Lower leg skin (tissue), 4 donors: ENCODE measurements at places on chromosomes 4 and X.

GRCh38 chr4:14800977-14801376 lies 201.3 kb upstream of the CPEB2 start:
- DNase-seq = no peak

DNA sequence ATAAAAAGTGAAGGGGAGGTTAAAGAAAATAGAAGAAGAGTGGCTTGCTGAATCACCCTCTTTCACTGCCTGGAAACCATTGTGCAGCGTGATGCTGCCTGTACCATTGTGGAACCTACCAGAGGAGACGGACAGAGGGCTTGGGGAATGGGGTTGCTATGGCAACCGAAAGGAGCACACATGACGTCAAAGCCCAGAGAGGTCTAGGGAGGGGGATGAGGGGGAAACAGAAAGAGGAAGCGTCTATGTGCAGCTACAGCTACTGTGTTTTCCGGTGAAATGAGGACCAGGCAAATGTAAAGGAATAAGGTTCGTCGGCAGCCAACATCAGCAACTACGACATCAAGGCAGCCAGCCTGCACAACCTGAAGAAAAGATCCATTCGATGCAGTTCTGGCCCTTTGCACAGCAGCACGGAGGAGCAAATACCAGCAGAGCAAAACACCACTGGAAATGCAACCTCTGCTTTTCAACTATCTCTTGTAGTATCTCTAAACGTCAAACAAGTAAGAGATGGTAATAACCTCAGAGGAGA lies at the start of gene MAPK10:
TSS of gene MAPK10 (minus strand) at position 110 of the 535 bp plus-strand sequence.
- DNase-seq = peak; percentile 50

DNA sequence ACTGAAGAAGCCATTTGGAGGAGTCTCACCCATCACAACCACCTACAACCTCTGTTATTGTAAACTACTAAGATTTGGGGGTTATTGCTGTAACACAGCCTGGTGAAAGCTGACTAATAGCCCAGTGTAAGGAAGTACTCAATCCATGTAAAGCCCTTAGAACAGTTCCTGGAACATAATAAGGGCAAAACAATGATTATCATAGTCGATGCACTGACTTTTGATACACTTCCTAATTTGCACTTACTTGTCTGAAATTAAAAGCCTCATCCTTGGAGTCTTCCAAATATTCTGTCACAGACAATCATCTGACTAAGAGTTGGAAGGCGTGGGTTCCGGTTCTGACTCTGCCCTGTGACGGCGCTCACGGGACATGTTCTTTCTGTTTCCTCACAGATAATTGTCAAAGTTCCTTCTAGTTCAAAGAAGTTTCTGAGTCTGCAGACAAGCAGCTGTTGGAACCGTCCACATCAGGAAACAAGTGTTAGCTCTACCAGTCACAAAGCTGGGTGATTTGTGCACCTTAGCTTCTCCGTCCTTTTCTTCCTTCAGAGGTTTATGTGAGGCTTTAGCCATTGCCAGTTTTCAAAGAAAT lies 33.4 kb upstream of the RASGEF1B start:
- DNase-seq = peak; percentile 86

DNA sequence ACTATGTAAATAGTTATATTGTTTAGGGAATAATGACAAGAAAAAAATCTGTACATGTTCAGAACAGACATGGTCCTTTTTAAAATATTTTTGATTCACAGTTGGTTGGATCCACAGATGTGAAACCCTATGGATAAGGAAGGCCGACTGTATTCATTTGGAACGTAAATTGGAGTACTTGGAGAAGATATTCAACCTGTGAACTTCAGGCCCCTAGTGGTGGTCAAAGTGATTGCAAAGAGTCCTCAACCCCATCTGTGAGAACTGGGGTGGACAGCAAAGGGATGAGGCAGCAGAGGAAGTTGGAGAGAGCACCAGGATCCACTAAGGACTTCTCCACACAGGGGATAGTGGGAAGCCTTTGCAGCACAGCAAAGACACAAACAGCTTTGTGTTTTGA lies 6.2 kb upstream of the CXCL13 start:
- DNase-seq = no peak

DNA sequence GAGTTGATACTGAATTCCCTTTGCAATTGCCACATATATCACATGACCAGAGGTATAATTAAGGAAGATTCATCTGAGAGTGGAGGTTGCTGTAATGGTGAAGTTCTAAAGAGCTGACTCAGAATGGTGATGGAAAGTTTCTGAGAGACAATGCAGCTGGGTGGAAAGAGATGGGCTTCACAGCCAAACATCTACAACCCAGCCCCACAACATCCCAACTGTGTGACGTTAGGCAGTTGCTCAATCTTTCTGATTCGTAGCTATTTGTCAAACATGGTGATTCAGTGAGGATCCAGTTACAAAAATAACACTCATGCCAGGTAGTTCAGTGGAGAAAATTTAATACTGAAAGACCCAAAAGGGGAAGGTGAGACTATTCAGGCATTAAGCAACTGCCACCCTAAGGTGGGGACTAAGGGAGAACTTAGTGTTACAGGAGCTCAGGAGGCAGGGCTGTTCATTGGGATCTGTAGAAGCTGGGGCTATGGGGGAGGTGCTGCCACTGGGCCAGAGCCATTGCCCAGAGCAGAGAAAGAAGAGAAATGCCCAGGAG lies 6.9 kb upstream of the AFF1 start:
- DNase-seq = peak; percentile 80

GRCh38 chr4:180695851-180696250 lies 1547.4 kb upstream of the TENM3 start:
- no peak for DNase-seq

GRCh38 chr4:20890761-20891160 lies 190.5 kb downstream of the PACRGL start:
- no peak for DNase-seq

DNA sequence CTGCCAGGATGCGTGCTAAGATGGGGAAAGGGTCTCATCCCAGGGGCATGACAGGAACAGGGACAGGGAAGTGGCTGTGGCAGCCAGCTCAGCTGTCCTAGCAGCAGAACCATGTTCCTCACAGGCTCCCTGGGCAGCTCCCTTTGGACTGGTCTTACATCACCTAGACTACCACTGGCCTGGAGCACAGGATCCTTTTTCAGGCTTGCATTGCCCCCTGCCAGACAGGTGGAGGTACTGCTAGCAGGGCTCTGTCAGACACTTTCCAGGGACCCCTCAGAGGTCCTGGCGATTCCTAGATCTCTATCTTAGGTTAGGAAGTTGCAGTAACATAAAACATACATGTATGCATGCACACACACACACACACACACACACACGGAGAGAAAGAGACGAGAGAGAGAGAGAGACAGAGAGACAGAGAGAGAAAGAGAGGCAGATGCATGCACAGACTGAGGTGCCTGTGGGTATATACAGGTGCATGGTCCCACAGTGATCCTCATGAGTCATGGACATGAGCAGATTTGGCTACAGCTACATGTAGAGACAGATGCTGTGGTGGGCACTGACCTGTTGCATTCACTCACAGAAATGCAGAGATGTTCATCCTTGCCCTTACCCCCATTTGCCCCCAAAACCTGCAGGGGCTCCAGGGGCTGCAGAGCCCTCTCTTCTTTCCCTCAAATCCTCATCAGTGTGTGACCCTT lies 63.6 kb downstream of the STARD8 start:
- no peak for DNase-seq

- no peak for DNase-seq
Observed at GRCh38 chr4:153781717-153782416, 7.0 kb downstream of the SFRP2 start.

GRCh38 chr4:2962614-2963174 lies 512 bp downstream of the NOP14 start:
- DNase-seq = no peak

GRCh38 chr4:103757631-103758030 lies 37.8 kb upstream of the TACR3 start:
- DNase-seq = no peak

DNA sequence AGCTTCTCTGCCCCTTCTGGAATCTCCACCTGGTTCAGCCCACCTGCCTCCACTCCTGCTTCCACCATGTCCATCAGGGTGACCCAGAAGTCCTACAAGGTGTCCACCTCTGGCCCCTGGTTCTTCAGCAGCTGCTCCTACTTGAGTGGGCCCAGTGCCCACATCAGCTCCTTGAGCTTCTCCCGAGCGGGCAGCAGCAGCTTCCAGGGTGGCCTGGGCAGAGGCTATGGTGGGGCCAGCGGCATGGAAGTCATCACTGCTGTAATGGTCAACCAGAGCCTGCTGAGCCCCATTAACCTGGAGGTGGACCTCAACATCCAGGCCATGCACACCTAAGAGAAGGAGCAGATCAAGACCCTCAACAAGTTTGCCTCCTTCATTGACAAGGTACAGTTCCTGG lies 74.4 kb upstream of the ZXDA start:
- no peak for DNase-seq

GRCh38 chrX:70769659-70770227 lies 138.8 kb downstream of the TEX11 start:
- DNase-seq = no peak

- DNase-seq = no peak
Observed at GRCh38 chr4:183801457-183802165, 103.5 kb upstream of the STOX2 start.

DNA sequence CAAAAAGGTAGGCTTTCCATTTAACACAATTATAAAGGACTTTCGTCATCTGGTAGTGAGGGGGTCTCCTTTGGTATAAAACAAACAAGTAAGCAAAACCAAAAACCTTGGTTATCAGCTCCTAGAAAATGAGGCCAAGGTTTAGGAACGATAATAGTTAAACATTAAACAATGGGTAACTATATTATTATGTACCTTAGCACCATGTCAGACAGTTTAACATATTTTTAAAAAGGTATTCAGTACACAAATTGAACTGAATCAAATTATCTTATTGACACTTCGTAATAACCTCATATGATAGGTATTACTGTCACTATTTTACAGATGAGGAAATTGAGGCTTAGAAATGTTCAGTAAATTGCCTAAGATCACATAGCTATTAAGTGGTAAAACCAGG lies 32.1 kb upstream of the RAB9B start:
- DNase-seq = no peak

GRCh38 chr4:123783921-123784320 lies 387.3 kb downstream of the SPRY1 start:
- no peak for DNase-seq

DNA sequence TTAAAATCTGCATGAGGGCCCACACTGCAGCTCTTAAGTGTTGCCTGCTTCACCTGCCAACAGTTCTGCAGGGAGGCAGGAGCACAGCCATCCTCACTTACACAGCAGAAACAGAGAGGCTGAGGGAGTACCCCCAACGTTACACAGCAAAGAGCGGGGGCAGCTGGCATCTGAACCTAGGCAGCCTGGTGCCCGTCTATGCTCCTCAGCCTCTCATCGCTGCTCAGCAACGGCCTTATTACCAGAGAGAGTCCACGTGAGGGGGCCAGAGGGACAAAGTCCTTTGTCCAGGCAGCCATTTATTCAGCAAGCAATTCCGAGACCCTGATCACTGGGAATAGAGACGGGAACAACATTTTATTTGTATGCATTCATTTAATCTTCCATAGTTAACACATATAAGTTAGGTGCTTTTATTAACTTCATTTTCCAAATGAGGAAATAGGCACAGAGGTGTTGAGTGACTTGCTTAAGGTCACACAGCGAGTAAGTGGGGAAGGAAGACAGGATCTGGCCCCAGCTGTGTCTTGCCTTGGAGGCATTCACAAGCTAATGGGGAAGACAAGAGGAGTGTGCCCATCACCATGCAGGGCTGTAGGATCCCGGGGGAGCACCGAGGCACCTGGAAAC lies 52.2 kb upstream of the SORCS2 start:
- no peak for DNase-seq

GRCh38 chr4:182478475-182478874 lies 235.3 kb downstream of the TENM3 start:
- DNase-seq = no peak
